ENCODE measurements at places on chromosomes 3 and 15.

GRCh38 chr15:101689901-101690300 is 34.4 kb downstream of the TARS3 start:
- no peak for DNase-seq

DNA sequence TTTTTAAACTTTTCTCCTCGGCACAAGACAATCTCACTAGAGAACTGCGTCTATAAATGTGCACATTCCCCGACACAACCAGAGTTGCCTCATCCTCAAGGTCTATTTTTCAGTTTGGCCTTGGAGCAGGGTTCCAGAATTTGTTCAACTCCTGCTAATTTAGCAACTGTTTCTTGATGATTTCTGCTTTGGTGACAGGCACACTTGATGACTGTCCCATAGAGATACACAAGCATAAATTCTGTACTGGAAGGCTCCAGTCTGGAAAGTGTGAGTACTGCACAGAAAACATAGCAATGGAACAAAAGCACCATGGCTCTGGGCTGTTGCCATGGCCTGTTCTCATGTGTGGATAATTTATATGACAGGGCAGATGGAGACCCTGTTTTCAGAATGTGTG is 379.6 kb upstream of the PDZRN3 start:
- no peak for DNase-seq

GRCh38 chr3:71786551-71786950 is 1.6 kb upstream of the PROK2 start:
- DNase-seq = no peak

- DNase-seq = no peak
These were observed 87.5 kb upstream of the PLXNA1 start for GRCh38 chr3:126895178-126896066.

- no peak for DNase-seq
These were observed 10.9 kb downstream of the CERS3 start for GRCh38 chr15:100517846-100518245.
